ENCODE measurements at places on chromosomes 5 and 9. TPM values are rescaled to one million over a fixed set of nuclear protein-coding genes. Genes with fewer than 3 reads are reported as not detected.

DNA sequence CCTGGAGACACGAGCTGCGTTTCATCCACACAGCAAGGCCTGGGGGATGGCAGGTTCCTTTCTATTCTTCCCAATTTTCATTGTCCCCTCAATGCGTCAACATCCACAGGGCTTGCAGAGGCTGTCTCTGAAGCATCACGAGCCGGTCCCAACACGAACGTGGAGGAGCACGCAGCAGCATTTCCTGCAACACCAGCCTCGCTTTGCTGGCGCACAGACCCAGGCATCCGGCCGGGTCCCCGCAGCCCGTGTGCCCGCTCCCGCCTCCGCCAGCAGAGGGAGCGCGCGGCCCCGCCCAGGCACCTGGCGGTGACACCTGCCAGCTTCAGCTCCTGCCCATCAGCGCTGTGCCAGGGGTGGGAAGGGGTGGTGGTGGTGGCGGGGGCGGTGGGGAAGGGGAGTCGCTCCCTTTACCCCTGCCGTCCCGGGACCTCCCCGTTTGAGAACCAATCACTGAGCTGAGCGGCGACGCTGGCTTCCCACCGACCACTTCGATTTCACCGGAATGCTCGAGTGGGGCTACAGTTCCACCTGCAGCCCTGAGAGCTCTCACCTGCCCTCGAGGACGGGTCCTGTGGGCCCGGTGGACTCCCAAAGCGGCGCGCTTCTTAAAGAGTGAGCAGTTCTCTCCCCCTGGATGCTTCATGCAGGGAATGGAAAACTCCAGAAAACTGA lies 464.5 kb downstream of the ICE1 start:
- DNase-seq: peak; percentile 29

DNA sequence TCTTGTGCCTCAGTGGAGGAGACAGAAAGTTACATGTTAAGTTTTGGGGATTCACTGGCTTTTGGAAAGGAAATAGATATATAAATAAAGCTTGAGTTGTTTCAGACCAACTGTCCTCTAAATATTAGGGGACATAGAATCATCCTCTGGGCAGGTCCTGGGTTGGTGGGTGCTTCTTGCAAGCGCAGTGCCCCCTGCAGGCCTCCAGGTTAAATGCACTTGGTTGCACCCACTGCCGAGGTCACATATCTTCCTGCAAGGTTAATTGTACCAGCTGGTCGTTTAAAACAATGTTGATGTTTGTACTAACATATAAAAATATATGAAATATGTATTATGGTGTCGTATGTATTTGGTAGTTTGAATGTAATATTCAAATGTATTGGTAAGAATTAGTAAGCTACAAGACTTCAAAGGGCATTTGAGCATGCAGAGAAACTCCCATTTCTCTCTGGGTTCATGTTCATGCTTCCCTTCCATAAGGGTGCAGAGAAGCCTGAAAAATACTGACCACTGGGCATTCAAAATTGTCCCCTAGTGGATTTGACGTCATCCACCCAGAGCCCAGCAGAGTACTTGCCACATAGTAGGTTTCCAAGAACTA lies 87.0 kb downstream of the ZNF618 start:
- DNase-seq: peak; percentile 39

GRCh38 chr9:561427-561826 lies 280.1 kb upstream of the DMRT1 start:
- no peak for DNase-seq

GRCh38 chr5:41686191-41686590 lies 175.8 kb upstream of the PLCXD3 start:
- DNase-seq: no peak

DNA sequence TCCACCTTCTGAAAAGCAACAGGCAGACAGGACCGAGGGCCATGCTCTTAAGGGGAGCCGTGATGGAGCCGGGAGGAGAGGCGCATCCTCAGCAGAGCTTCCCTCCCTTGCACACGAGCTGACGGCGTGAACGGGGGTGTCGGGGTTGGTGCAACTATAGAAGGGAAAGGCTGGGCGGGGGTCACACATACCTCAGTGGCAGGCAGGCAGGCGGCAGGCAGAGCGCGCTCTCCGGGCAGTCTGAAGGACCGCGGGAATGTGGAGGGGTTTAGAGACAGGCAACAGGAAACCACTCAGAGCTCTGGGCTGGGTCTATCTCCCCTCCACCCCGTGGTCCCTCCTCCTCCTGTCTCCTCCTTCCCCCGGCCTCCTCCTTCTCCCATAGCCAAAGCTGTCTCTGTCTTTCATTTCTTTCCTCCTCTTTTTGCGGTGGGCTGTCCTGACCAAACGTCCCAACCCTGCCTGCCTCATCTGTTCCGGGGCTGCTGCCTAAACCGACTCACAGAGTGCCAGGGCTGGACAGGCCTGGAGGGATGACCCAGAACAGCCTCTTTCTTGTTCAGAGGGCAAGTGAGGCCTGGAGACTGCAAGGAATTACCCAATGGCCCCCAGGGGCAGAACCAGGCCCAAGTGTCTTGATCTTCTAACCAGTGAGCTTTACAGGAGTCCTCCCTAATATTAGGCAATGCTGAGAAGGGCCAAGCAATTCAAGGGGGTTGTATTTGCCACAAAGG lies at the start of gene SPARC:
SPARC (minus strand) TSS at position 242 of the 734 bp plus-strand sequence. CDS start 10,727 bp downstream, outside the sequence.
- DNase-seq: peak; percentile 37

GRCh38 chr9:72356041-72356582 lies 8.9 kb downstream of the ZFAND5 start:
- no peak for DNase-seq

DNA sequence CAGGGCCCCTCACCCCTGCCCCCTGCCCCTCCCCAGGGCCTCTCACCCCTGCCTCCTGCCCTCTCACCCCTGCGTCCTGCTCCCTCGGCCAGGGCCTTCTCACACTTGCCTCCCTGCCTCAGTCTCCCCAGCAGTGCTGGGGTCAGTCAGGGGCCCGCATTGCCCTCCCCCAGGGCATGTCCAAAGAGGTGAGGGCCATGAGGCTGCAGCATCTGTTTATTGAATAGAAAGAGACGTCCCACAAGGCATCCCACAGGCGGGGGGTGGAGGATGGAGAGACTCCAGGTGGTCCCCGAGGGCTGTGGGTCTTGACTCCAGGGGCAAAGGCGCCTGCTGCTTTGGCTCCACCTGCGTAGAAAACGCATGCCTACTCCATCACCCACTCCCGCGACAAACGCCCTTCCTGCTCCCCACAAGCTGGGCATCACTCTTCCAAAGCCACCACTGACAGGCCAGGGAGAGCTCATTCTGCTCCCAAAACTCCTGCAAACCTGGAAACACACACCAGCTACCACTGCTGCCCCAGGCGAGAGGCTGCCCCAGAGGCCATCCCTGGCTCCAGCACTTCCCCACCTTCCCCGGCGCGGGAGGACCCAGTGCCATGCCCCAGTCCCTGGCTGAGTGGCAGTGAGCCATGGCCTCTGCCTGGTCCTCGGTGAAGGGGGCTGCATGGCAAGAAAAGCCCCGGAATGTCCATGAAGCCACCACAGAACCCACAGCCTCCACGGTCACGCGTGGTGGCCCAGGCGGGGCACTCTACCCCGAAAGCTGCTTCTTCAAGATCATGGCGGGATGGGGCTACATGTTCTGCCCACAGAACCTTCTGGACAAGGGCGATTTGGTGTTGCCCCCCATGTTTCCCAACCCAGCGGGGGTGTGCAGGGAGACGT lies 1.6 kb upstream of the LCN8 start:
- no peak for DNase-seq

The CD274 gene
- total RNA-seq: 3.2 TPM

DNA sequence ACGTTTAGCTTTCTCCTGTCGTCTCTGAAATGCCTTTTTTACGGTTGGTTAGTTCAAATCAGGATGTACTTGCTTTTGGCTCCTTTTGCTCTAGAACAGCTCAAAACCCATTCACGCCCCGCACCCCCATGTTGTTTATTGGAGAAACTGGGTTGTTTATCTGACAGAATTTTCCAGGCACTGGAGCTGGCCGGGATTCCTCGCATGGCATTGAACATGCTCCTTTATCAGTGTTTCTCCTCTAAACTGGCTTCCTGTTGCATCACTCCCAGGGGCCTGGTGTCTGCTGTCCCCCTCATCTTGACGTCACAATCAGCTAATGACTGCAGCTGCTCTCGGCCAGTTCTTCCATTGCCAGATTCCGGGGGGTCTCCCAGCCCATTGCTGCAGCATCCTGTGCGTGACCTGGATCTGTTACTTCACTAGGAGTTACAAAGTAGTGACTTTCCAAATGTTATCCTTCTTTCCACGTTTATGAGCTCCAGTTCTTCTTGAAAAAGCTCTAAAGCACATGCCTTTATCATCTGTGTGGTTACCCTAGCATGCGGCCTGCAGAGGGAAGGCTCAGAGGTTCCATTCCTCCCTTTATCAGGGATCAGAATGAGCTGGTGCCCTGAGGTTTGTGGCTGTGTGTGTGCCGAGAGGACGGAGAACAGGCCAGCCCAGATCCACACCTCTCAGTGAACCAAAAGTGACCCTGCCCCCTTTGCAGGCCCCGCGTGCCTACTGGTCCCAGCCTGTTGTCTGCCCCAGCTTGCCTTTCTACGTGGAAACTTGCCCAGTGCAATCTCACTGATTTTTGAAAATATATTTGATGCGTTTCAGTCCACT lies 27.5 kb downstream of the FAM163B start:
- no peak for DNase-seq

GRCh38 chr5:36938129-36938528 lies 61.6 kb downstream of the NIPBL start:
- DNase-seq: no peak

The TDRD7 gene
- 37.7 TPM for total RNA-seq

DNA sequence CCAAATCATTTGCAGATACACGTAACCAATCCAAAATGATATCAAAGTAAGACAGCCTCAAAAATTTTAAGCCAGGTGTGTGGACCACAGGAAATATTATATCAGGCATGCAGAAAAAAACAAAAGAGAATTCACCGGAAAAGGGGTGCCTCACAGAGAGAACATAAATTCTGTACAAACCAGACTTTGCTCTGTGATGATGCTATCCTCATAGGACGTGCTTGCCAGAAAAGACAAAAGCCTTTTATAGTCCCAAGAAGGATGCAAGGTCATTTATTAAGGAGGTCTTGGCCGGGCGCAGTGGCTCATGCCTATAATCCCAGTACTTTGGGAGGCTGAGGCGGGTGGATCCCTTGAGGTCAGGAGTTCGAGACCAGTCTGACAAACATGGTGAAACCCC lies 16.8 kb upstream of the ATP6V1G1 start:
- no peak for DNase-seq

- DNase-seq: no peak
Observed at GRCh38 chr5:112250551-112250950, 168.5 kb downstream of the EPB41L4A start.

The LOX gene
- 7.5 TPM for total RNA-seq

GRCh38 chr5:139273322-139273571 lies 20.3 kb upstream of the MATR3 start:
- no peak for DNase-seq

- peak; percentile 92 for DNase-seq
Observed at GRCh38 chr5:129094087-129094923, at the start of gene ISOC1. Gene ISOC1 (plus strand): TSS chr5:129094749. CDS start chr5:129094767, 18 bp downstream.

- no peak for DNase-seq
Observed at GRCh38 chr5:9365512-9365911, 180.4 kb downstream of the SEMA5A start.

GRCh38 chr9:99181621-99182020 lies 40.1 kb downstream of the ALG2 start:
- DNase-seq: no peak

GRCh38 chr9:100074093-100074492 lies 24.7 kb downstream of the ERP44 start:
- no peak for DNase-seq

The TEX48 gene
- total RNA-seq: not detected

GRCh38 chr5:20572614-20573013 lies 584.6 kb upstream of the CDH18 start:
- DNase-seq: no peak

The TMEM252 gene
- 0.89 TPM for total RNA-seq

The UNC5A gene
- total RNA-seq: not detected

- DNase-seq: no peak
Observed at GRCh38 chr5:38117784-38118479, 140.4 kb upstream of the EGFLAM start.

GRCh38 chr5:179141867-179142266 lies 81.7 kb downstream of the ZNF354C start:
- no peak for DNase-seq

GRCh38 chr5:170293273-170293672 lies 4.3 kb downstream of the LCP2 start:
- DNase-seq: peak; percentile 49

DNA sequence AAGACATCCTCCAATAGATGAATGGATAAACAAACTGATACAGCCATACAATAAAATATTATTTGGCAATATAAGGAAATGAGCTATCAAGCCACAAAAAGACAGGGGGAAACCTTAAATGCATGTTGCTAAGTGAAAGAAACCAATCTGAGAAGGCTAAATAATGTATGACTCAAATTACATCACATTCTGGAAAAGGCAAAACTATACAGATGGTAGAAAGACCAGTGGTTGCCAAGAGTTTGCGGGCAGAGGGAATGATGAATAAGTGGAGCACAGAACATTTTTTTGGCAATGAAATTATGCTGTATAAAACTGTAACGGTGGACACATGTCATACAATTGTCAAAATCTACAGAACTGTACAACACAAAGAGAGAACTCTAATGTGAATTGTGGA lies 63.3 kb downstream of the CSF2 start:
- DNase-seq: no peak

The SLC1A3 gene
- 1.8 TPM for total RNA-seq

GRCh38 chr9:111414406-111414805 lies 69.8 kb downstream of the ECPAS start:
- DNase-seq: no peak

The C5orf15 gene
- 30.6 TPM for total RNA-seq

Measured in left colon (tissue), 2 donors.